ENCODE measurements at places on chromosomes 11 and 22. TPM values are rescaled to one million over a fixed set of nuclear protein-coding genes. Genes with fewer than 3 reads are reported as not detected.

DNA sequence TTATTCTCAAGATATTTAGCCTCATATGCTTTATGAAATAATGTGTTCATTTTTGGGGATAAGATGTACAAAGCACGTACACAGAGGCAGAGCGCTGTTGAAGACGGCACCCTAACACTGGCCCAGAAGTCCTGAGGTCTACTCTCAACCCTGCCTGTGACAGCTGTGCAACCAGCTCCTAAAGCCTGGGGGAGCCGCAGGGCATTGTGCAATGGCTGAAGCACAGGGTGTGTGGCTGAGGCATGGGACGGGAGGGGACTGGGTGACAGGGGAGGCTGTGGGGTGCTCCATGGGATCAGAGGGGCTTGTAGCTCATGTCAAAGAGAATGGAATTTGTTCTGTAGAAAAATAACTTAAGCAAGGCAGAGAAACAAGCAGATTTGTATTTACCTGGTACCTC, 27.7 kb downstream of the FAM227A start:
- no peak for DNase-seq

GRCh38 chr11:78030429-78031325, 7.6 kb upstream of the KCTD14 start:
- DNase-seq, result no peak

DNA sequence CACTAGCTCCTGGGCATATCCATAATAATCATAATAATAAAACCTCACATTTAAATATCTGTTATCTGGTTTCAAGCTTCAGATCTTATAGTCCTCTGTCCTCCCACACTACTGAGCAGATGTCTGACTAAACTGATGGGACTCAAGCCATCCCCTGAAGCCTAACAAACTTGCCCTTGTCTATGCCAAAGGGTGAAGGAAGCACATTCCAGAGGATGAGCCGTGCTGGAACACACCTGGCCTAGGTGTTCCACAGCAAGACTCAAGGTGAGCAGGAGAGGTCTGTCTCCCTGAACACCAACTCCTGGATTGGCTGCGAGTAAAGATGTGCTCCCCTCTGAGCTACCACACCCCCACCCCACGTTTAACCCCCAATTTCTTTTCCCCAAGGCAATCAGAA, 14.7 kb downstream of the SCUBE2 start:
- DNase-seq, result no peak

DNA sequence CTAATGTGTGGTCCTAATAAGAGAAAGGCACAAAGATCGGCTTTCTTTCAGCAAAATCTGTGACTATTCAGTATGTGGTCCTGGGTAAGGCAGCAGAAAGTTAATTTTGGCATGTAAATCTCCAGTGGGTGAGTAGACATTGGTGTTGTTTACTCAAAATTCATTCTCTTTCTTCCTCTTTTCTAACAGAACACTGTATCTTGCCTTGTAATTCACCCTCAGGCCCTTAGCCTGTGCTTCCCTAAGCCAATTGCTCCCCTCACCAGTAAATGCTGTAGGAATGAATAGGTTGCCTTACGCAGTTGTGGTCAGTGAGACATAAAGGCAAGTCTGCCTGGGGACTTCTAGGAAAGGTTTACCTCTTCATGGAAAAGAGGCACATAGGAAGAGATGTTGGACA, 49.9 kb upstream of the PDE3B start:
- DNase-seq, result no peak

DNA sequence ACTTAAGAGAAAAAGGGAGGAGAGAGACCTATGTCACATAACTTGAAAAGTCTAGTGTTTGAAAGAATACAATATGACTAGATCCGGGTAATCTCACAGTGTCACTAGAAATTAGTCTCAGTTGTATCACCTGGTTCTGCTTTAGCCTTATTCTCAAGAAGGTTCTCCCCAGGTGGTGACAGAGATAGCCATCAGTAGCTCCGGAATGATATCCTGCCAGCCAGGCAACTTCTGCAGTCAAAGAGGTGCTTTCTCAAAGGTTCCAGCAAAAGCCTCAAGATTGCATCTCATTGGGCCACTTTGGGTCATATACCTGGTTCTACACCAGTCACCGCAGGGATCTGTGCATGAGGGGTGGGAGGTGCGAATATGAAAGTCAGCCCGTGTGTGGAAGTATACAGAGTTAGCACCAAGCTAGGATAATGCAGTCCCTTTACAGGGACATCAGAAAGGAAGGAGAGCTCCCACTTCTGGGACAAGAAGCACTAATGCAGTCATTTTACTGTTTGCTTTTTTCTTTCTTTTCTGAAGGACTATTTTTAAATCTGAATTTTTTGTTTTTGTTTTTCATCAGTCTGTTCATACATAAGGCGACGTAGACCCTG, 61.1 kb downstream of the CYB5R2 start:
- no peak for DNase-seq

CBY1 gene
- 13.2 TPM for total RNA-seq

SLC22A8 gene
- not detected for total RNA-seq

All from Karpas-422 (cell line).